Foreskin keratinocyte (primary cell): ENCODE measurements at places on chromosomes 11 and 22. TPM values are rescaled to one million over a fixed set of nuclear protein-coding genes. Genes with fewer than 3 reads are reported as not detected.

DNA sequence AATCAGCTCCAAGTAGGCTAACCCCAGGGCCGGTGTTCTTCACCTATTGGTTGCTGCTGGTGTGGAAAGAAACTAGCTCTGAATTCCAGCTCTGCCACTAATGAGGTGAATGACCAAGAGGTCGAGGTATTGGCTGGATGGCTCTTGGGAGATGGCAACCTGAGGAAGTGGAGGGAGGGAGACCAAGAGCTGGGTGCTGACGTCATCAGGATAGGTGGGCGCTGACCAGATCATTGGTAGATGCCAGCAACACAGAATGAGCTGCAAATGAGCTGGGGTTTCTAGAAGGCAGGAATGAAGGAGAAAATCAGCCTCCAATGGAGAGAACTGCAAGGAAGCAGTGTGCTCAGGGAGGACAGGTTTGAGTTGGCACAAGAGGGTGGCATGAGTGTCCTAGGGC lies 14.7 kb upstream of the CSF2RB start:
- no peak for DNase-seq

DNA sequence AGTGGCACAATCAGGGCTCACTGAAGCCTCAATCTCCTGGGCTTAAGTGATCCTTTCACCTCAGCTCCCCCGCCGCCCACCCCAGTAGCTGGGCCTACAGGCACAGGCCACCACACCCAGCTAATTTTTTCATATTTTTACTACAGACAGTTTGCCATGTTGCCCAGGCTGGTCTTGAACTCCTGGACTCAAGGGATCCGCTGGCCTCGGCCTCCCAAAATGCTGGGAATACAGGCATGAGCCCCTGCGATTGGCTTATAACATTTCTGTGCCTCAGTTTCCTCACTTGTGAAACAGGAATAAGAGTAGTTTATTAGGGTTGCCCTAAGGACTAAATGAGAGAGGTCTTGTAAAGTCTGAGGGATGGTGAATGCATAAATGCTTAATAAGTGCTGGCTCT lies 1.2 kb downstream of the VSTM5 start:
- no peak for DNase-seq

DMC1 gene
- total RNA-seq: 2.3 and 4.0 TPM in 2 replicates

DNA sequence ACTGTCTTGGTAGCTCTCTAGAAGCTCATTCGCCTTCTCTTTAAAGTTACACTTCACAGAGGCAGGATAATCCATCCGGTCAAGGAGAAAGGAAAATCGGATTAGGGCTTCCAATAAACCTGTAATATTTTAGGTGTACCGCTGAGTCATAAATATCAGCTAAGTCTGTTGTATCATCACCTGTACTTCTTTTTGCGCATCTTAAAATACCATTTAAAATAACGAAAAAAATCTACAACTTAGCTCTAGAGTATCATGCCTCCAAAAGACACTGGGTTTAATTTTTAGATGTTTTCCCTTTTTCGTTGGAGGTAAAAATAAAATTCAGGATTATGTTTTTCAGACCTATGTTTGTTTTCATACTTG lies 41.5 kb upstream of the INCENP start:
- DNase-seq: no peak

DNA sequence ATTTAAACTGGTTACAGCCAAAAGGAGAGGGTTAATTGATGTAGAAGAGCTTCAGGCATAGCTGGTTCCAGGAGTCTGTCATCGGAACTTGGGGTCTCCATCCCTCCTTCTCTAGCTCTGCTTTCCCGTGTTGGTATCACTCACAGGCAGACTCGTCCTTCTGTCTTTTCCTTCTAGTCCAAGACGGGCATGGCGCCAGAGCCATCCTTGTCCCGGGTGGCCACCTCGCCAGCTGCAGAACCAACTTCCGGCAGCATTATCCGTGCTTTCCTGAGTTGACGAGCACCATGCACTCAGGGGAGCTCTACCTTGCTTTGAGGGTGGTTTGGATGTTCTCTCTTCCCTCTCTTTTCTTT lies 14.7 kb downstream of the LINC01488 start:
- no peak for DNase-seq

- peak; percentile 22 for DNase-seq
These were observed 89.8 kb downstream of the PDE2A start for GRCh38 chr11:72584293-72584938.

ARRB1 gene
- total RNA-seq: 1.9 and 3.5 TPM in 2 replicates

DNA sequence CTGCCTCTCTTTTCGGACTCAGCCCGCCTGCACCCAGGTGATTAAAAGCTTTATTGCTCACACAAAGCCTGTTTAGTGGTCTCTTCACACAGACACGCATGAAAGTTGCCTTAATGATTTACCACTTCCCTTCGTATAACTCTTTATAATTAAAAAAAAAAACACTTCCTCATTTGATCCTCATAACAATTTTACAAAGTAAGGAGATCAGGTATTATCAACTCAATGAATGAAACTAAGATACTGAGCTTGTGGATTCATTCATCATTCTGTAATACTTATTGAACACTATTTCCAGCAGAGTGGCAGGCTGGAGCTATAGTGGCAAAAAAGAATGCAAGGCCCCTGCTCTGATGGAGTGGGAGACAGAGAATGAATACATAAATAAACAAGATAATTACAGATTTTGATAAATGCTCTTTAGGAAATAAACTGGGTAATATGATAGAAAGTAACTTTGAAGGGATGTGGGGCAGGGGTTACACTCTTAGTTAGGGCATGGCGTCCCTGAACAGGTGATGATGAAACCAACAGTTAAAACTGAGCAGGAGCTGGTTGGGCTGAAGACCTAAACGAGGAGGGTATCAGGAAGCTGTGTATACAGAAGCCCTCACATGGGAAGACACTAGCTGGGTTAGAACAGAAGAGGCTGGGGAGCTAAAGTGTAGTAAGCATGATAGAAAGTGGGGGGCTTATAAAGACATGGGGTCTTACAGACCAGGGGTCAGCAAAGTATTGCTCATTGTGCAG lies 5.4 kb upstream of the CRTAM start:
- DNase-seq: no peak

LMO2 gene
- 1.6 and 1.7 TPM in 2 replicates for total RNA-seq

- peak; percentile 47 for DNase-seq
These were observed 171.7 kb downstream of the DBX1 start for GRCh38 chr11:19988598-19988997.

- DNase-seq: peak; percentile 42
These were observed 541.7 kb downstream of the NTM start for GRCh38 chr11:131912134-131912533.

OSM gene
- not detected in 2 replicates for total RNA-seq

DNA sequence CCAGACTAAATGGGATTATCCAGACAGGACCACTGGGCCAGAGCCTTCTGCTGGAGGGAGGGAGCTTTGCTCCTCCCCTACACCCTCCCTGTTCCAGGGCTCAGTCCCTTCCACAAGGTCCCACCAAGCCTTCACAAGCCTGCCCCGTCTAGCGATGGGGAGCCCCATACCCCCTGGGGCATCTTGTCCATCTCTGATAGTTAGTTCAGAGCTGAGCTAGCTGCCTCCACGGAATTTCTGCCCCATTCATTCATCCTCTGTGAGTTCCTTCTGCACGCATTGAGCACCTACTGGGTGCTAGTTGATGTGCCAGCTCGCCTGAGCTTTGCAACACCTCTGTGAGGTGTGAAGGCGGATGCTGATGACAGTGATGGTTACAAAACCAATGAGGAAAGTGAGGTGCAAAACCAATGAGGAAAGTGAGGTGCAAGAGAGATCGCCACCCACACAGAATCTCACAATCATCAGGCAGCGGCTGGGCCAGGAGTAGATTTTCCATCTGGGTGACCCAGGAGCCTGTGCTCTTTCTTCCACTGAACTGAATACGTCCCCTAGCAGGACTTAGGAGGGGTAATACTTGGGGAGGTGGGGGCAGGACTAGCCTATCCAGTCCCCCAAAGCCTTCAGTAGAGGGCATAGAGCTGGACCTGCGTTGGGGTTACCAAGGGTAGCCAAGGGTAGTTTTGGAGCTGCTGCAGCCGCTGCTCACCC lies 21.5 kb upstream of the CBX7 start:
- DNase-seq: no peak

DNA sequence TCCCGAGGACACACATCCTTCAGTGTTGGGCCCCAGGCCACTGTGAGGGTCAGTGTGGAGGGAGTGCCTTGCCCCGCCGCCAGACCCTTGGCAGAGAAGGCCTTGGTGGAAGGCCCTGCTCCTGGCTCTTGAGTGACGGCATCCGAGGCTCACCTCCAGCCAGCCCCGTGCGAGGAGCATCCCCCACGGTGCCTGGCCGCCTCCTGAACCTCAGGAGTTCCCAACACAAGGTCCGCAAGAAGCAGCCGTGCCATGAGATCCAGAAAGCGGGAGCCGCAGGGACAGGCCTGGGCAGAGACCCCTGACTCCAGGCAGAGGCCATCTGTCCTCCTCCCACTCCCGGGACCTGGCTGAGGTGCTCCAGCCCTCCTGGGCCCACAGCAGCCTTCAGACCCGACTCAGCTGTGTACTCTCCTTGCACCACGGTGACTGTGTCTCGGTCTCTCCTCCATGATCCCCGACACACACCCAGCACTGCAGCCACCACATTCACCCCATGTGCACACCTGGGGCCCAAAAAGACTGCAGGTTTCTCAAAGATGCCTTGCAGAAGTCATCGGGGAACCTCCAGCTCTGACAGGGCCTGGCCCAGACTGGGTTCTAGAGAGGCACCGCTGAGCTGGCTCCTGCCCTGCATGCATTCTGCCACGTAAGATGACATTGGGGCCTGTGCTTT lies 870.2 kb downstream of the BRD1 start:
- DNase-seq: no peak

DNA sequence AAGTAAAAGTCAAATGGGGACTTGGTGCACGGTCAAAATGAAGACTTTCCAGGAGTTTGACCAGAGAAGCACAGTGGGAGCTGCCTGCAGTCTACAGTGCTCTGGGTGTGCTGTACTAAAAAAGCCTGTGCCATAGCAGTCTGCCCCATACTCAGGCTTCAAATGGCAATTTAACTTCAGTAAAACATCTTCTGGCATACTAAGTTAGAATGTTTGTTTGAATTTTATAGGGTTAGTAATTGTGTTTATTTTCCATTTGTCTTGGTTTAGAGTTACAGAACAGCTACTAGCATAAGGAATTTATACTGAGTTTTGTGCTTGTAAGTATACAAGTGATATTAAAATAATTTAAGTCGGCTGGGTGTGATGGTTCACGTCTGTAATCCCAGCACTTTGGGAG lies 29.3 kb upstream of the LIPT2 start:
- no peak for DNase-seq

DNA sequence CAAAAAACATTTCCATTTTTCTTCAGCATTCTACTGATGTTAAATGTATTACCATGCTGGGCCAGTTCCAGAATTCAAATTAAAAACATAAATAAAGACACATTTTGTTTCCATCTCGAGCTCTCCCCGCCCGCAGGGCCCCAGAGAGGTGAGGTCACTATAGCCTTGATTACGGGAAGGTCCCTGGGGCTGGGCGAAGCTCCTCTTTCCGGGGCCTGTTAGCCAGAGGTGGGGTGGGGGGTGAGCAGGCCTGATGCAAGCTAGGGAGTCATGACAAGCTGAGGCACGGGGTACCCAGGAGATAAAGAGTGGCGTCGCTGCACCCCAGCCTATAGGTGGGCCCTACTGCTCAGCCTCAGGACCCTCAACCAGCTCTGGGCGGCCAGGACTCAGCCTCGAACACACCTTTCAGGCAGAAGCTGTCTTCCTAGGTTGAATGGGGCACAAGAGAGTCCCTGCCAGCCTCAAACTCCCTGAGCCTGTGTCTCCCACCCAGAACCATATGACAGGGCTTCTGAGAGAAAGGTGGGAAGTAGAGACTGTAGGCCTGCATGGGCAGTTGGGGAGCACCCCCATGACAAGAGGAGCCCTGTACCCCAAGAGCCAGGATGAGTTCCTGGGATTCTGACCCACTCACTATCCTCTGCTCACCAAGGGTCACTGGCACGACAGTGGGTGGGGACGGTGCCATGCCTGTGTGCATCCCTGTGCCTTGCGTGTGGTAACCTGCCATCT lies 34.8 kb downstream of the KCNQ1OT1 start:
- DNase-seq: no peak

- DNase-seq: no peak
These were observed 77.2 kb upstream of the CD44 start for GRCh38 chr11:35061516-35062440.

DNA sequence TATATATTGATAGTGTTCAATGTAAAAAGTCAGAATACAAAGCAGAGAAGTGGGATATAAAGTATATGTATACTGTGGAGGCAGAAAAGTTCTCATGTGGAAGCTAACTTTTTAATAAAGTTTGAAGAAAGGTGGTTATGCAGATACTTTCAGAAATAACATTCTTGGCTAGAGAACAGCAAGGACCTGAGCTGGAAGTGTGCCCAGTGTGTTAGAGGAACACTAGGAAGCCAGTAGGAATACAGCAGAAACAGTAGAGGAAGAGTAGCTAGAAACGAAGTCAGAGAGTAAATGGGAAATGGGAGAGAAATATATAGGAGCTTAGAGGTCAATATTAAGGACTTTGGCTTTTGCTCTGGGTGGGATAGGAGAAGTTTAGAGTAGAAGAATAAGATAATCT lies 464.9 kb upstream of the CCDC90B start:
- DNase-seq: no peak

DNA sequence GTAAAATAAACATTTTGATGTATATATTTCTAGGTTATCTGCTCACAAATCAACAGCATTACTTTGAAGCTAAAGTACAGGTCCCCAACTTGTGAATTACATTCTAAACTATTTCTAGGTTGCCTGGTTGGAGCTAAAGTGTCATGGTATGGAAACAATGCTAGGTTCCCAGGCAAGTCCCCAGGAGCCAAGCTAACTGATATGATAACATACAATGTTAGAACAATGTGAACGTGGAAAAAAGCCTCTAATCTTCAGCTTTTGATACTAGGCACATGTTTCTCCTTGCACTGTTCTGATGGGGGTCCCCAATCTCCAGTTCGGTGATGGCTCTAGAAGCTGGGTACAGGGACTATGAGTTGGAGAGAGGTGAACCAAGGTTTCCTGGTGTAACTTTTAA lies 109.8 kb downstream of the ARL14EP start:
- DNase-seq: no peak

DNA sequence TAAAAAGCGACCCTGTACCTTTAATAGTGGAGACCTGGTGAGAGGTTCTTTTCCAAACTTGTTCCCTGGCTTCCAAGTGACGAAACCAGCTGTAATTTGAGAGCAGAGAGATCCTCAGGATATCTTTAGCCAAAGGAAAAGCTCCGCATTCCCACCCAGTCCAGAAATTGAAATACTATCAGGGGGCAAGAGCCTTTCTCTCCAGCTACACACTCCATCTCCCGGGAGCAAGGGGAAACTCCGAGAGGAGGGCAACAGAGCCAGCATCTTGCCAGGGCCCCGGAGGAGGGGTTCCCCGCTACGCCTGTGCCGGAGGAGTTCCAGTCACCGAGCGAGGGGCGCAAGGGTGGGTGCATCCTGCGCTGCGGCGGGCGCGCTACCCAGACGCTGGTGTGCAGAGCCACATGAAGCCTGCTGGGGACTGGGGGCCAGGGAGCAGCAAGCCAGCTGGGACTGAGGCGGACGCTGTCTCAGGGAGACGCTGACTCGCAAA lies at the start of gene FIBIN:
FIBIN (plus strand) TSS at position 148 of the 493 bp plus-strand sequence. CDS start 415 bp downstream, outside the sequence.
- DNase-seq: no peak

HBG2 gene
- total RNA-seq: not detected in 2 replicates

CLCF1 gene
- total RNA-seq: 1.6 and 1.9 TPM in 2 replicates

FOLH1 gene
- total RNA-seq: 0.42 and 0.68 TPM in 2 replicates

HORMAD2 gene
- not detected in 2 replicates for total RNA-seq

PNPLA2 gene
- total RNA-seq: 11.4 and 14.4 TPM in 2 replicates
